Stimulated activated memory B cell treated with anti-CD40 and anti-IgM and Interleukin-4, amounts not matched to agents 10 μg/mL and 1 μg/mL and 100 μg/mL, for 72 hours (primary cell): ENCODE measurements at places on chromosomes 1 and 21.

GRCh38 chr1:7002728-7003127 is 217.5 kb downstream of the CAMTA1 start:
- no peak for ATAC-seq

DNA sequence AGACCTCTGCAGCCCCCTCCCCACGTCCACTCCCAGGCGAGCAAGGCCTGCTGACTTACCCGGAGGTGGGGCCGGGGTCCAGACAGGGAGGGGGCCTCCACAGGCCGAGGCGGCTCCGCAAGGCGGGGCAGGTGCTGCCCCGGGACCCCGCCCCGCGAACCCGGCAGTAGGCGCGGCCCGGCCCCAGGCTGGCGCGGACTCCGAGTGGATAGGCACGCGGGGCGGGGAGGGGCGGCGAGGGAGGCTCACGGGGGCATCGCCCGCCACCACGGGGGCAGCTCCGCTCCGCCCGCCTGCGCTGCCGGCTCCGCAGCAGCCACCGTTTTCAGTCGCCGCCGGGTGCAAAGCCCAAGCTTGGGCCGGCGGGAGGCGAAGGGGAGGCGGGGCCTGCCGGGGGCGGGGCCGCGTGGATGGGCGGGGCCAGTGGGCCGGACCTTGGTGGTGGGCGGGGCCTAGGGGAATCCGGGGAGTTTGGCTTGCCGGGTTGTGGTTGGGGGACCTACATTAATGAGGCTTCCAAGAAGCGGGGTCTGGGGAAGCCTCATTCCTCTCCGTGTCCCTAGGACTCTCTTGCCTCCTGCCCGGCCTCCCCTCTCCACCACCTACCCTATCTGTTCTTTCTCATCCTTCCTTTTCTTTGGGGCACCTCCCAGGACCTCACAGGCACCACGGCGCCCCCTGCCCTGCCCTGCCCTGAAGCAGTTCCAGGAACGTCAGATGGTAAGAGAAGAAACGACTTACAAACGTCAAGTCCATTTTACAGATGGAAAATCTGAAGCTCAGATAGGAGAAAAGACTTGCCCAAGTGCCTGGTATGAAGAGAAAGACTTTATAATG is at the start of gene RIMS3:
RIMS3 (minus strand) TSS at position 348 of the 837 bp plus-strand sequence. CDS start 23,757 bp downstream, outside the sequence.
- ATAC-seq, result peak; percentile 88

DNA sequence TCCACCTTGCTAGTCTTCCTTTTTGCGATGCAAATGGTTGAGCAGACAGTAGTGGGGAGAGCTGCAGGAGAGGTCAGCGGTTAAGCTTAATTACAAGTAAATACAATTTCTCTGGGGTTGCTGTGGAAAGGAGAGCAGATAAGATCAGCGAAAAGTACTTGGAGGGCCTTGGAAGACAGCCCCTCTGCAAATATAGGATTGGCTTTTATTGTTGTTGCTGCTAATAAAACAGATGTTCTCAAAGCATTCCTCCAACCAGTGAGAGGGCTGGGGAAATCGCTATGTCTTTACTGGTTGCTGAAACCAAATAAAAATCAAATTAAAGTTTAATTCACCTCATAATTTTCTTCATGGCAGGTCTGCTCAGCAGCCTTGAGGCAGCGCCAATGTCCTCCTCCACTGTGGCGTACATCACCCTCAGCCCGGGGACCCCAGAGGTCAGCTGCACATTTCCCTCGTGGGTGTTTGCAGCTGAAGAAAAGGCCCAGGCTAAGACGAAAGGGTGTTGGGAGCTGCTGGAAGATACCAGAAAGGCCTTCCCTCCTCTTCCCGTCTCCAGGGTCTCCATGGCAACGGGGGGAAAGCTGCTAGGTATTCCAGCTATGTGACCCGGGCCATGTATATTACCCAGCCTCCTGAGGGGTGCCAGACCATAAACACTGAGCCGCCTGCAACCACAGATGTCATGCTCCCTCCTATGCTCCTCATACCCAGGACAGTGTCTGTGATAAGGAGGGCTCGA is 54.6 kb upstream of the POU2F1 start:
- no peak for ATAC-seq

- no peak for ATAC-seq
Observed at GRCh38 chr1:229325853-229326487, 16.9 kb downstream of the CCSAP start.
